Activated naive CD4-positive, alpha-beta T cell treated with anti-CD3 and anti-CD28 coated beads, Interleukin-2, amount 10 ng/mL, durations not matched to agents 7 days and 5 days (primary cell): ENCODE measurements at places on chromosomes 6 and 20.

- DNase-seq, result no peak
These were observed 336.3 kb downstream of the CD83 start for GRCh38 chr6:14453712-14454472.

GRCh38 chr6:105793130-105793529 lies 293.0 kb upstream of the PRDM1 start:
- DNase-seq, result peak; percentile 38

DNA sequence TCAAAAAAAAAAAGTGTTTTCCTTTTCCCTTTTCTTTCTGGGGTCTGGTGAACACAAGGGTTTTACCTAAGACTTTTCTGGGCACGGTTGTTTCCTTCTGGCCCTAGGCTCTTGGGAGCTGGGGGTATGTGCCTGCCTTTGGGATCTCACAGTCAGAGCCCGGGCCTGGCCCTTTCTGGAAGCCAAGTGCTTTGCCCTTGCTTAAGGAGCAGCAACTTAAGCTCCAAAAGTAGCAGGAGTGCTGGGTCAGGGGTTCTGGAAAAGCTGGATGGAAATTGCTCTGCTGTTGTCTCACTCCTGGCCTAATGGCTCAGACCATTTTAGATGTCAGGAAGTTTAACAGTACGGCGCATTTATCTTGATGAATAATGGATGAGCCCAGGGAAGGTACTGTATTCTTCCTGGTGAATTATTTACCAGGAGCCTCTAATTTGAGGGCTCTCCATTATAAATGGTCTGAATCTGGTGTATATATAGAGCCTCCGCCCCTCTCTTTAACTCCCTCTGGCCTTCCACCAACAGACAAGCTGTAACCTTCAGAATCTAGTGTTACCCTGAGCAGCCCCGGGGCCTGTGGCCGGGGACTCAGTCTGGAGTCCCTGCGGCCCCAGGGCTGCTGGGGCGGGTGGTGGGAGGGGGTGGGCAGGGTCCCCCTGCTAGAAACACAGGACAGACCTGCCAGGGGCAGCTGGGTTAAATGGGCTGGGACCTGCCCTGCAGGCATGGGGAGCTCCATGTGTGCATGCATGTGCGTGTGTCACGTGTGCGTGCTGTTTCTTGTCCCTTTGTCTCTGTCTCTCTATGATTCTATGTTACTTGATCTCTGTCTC lies 37.5 kb downstream of the PTK7 start:
- DNase-seq, result no peak

- peak; percentile 53 for DNase-seq
These were observed 75.4 kb upstream of the TMEM244 start for GRCh38 chr6:129936329-129937165.

- DNase-seq, result no peak
These were observed 7.2 kb upstream of the PPP1R16B start for GRCh38 chr20:38798266-38798665.

- no peak for DNase-seq
These were observed 394.7 kb upstream of the SULF2 start for GRCh38 chr20:48180024-48180423.

GRCh38 chr6:11702089-11702488 lies 76.5 kb downstream of the ADTRP start:
- no peak for DNase-seq

DNA sequence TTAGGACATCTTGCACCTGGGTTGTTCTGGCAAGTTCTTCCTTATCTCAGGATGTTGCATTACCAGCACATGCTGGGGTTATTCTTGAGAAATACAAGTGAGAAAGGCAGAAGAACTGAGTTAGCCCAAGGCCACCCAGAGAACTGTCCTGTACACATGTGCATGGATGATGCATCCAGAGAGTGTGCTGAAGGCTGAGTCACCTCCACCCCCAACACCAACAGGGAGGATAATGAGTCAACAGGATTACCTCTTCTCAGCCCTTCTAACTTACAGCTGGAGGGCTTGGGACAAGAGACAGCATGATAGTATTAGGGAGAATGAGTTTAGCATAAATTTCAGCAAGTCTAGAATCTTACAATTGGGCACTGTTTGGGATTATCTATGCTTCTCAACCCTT lies 8.5 kb downstream of the SCGN start:
- DNase-seq, result no peak

- no peak for DNase-seq
These were observed 250.0 kb downstream of the LRFN2 start for GRCh38 chr6:40336940-40337760.

- DNase-seq, result no peak
These were observed 151.2 kb downstream of the ADGRG6 start for GRCh38 chr6:142452993-142453392.

DNA sequence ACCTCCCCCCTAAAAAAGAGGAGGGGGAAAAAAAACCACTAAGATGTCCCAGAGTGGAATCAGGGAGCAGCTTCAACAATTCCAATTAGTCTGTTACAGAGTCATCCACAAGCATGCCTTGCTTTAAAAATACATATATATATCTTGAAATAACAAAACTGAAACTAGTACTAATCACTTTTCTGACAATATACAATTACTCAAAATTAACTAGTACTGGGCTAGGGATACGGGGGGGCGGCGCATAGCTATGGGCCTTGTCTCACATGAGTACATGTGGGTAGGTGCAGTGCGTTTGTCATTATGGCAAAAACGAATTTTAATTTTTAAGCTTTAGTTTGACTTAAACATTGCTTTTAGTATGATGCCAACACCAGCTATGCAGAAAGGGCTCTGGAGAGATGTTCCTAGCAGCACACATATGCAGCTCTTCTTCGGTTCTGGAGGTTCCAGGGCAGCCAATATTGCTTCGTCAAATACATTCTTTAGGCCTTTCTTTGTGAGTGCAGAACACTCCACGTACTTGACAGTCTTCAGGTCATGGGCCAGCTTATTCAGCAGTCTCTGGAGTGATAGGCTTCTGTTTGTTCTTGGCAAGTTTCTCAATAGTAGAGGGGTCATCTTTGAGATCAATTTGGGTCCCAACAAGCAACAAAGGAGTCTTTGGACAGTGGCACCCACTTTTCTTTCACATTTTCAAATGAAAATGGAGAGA lies 38.8 kb downstream of the ITCH start:
- DNase-seq, result no peak

DNA sequence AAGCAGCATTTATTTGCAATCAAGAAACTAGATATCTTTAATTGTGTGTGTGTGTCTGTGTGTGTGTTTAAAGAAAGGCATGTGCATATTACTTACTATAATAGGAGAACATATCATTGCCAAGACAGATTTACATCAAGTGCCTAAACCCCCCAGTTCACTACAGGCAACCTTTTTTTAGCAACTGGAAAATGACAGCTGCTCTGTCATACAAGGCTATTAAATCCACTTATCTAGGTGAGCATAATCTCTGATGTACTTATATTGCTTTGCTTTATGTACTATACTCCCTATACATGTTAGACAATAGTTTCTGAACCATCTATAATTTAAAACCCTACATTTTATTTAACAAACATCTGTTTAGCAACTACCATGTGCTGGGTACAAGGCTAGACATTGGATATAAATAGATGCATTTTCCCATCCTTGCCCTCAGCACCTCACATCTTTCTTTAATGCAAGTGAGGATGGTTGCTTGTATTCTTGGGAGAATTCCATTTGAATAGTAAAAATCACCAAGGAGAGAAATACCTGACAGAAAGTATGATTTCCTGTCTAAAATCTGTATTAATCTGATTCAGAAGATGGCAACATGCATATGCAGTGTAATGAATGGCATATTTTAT lies 398.3 kb downstream of the LAMA2 start:
- no peak for DNase-seq

DNA sequence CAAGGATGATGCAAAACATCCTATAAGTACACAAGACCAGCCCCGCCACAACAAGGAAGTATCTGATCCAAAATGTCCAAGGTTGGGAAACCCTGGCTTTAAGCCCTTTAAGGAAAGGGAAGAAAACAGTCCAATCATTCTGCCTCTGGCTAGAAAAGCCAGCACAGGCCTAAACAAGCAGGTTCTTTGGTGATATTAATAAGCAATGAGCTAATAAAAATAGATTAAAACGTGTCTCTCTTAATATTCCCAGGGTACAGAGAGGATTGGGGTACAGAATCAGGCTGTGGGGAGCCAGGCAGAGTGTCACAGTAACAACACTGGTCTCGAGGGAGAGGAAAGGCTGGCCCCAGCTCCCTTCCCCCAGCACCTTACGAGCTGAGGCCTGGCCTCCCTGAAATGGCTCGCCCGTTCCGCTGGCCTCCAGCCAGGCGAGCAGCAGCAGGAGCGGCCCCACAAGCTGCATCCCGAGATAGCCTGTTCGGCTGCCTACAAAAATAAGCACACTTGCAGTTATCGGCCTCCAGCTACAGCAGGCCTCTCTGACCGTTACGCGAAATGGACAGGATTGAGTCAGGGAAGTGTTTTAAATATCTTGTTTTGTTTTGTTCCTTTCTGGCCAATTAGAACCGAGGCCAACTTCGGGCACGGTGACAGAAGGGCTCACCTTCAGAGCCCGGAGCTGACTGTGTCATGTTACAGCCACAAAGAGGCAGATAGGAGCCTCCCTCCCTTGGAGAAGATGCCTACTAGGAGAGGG lies 4.0 kb upstream of the ZMYND8 start:
- DNase-seq, result no peak

DNA sequence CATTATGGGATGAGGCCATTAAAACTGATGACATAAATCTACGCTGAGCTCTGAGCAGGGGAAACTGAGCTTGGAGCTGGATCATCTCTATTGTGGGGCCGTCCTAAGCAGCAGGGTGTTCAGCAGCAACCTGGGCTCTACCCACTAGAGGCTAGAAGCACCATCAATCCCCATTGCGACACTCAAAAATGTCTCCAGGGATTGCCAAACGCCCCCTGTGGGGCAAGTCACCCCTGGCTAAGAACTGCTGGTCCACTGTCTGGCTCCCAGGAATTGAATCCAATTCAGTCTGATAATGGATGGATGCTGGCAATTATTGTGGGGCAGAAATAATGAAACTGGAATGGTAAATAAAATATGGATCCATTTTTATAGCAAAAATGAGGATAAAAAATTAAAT lies 38.2 kb downstream of the PMEPA1 start:
- no peak for DNase-seq

GRCh38 chr6:16372029-16372776 lies 133.8 kb downstream of the GMPR start:
- no peak for DNase-seq

- no peak for DNase-seq
These were observed 67.6 kb downstream of the B4GALT5 start for GRCh38 chr20:49646126-49646525.

GRCh38 chr20:32352121-32352720 lies 5.9 kb upstream of the ASXL1 start:
- DNase-seq, result no peak

GRCh38 chr20:14882157-14882556 lies 544.7 kb upstream of the FLRT3 start:
- no peak for DNase-seq

GRCh38 chr6:47276377-47276776 lies 33.3 kb downstream of the TNFRSF21 start:
- DNase-seq, result no peak

DNA sequence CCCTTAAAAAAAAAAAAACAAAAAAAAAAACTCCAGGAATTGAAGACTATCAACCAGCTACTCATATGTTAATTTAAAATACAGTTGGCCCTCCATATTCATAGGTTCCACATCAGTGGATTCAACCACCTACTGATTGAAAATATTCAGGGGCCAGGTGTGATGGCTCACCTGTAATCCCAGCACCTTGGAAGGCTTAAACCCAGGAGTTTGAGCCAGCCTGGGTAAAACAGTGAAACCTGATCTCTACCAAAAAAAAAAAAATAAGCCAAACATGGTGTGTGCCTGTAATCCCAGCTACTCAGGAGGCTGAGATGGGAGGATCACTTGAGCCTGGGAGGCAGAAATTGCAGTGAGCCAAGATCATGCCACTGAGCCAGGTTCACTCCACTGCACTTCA lies 72.4 kb upstream of the SMIM8 start:
- no peak for DNase-seq

DNA sequence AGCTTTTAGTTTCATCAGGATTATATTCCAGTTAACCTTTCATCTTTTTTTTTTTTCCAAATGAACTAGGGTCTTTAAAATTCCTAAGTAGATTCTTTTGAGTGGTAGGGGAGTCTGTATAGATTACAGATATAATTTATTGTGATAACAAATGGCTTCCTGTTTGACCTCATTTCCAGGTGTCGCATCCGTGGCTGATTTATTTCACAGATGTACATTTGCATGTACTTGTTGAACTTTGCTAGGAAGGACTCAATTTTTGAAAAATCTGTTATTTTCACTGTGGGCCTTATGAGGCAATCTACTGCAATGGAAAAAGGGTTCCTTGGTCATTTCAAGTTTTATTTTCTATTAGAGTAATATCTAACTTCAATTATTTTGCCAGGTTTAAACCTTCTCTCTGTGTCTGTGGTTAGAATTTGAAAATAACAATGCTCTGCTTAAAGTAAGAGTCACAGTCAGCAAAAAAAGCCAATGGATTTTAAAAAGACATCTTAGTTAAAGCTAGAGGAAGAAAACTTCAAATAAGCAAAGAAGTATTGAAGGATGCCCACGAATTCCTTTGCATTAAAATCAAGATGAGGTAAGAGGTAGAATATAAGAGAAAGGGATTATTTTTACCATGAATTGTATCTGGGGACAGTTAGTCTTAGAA lies 57.9 kb downstream of the SAMD5 start:
- no peak for DNase-seq

DNA sequence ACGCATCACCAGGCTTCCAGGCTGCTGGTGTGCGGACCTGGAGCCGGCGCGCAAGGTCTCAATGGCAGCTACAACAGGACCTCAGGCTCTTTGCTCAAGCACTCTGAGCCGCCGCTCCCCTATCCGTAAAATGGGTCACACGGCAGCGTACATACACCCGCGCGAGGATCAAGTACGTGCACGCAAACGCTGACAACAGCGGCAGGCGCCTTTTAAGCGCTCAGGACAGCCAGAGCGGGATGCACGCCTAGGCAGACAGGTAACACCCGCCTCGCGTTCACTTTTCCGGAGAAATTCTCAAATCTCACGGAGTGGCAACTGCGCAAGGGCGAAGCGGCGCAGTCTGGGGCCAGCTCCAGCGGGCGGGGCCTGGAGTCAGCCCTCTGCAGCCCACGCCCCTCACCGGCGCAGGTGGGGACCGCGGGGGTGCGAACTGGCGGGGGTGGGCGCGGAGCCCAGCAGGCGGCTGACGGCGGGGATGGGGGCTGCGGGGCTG lies 535 bp downstream of the EXOC2 start:
- DNase-seq, result peak; percentile 90

- DNase-seq, result no peak
These were observed 22.3 kb upstream of the BMP7 start for GRCh38 chr20:57288651-57289277.

GRCh38 chr20:6533761-6534479 lies 233.6 kb upstream of the BMP2 start:
- no peak for DNase-seq

DNA sequence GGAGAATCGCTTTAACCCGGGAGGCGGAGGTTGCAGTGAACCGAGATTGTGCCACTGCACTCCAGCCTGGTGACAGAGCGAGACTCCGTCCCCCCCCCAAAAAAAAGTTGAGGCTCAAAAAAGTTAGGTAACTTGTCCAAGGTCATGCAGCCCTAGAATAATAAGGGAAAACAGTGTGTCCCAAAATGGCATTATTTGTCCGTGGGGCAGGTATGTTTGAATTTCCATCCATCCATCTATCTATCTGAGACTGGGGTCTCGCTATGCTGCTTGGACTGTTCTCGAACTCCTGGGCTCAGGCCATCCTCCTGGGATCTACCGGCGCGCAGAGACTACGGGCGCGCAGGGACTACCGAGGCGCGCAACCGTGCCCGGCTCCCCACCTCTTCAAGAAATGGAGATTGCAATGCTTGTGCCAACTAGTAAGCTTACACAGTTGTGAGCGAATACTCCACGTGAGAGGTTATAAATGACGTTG lies 374 bp upstream of the ABCC10 start:
- no peak for DNase-seq
